Caco-2 (cell line): ENCODE measurements at places on chromosomes 16 and 17.

DNA sequence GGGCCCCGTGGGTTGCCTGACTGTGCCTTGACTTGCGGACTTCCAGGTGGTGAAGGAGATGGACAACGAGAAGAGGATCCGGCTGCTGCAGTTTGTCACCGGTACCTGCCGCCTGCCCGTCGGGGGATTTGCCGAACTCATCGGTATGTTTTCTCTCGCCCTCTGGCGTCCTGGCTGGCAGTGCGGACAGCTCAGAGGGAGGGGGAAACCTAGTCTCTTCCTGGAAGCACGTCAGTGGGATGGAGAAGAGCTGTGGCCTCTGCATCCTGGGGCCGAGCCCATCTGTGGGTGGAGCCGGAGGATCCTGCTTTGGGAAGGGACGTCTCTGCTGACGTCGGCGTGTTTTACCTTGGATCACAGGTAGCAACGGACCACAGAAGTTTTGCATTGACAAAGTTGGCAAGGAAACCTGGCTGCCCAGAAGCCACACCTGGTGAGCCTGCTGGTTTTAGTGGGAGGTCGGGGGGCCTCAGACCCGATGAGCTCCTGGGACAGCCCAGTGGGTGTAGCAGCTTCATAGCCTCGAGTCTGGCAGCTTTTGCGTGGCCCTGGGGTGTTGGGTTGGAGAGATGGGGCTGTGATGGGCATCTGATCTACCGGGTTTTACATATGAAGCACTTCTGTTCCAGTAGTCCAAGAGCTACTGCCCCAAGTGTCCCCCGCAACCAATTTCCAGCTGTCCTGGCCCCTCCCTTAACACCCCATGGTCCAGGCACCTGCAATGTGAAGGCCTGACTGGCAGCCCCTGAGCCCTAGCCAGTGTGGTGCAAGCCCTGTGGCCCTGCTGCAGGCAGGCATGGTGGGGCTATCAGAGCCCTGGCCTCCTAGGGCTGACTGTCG lies 11.9 kb upstream of the CLEC18A start:
- no peak for DNase-seq

- DNase-seq, result no peak
Measured at GRCh38 chr17:57313097-57313835, 56.9 kb downstream of the MSI2 start.

GRCh38 chr17:10716218-10716617 lies 13.6 kb downstream of the TMEM220 start:
- no peak for DNase-seq

DNA sequence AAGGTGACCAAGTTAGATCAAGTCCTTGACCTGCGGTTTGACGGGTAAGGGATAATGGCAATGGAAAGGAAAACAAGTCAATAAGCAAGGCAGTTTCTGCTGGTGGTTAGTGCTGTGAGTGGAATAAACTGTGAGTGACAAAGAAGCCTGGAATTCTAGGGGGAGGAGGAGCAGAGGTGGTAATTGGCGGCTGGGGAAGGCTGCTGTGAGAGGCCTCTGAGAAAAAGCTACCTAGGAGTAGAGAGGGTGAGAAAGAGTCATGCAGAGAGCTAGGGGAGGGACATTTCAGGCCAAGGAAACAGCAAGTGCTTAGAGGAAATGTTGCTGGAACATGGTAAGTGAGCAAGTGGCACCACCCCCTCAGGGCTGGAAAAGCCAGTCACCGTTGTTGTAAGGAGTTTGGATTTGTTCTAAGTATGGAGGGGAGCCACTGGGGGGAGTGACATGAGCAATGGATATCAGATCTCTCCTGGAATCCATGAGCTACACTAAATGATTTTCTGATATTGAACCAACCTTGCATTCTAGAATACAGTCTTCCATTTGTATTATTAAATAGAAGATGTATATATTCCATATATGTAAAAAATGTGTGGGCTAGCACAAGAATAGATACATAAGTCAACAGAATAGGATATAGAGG lies 6.7 kb downstream of the NLRC3 start:
- DNase-seq, result no peak

GRCh38 chr16:84898447-84898846 lies 78.7 kb downstream of the CRISPLD2 start:
- no peak for DNase-seq

DNA sequence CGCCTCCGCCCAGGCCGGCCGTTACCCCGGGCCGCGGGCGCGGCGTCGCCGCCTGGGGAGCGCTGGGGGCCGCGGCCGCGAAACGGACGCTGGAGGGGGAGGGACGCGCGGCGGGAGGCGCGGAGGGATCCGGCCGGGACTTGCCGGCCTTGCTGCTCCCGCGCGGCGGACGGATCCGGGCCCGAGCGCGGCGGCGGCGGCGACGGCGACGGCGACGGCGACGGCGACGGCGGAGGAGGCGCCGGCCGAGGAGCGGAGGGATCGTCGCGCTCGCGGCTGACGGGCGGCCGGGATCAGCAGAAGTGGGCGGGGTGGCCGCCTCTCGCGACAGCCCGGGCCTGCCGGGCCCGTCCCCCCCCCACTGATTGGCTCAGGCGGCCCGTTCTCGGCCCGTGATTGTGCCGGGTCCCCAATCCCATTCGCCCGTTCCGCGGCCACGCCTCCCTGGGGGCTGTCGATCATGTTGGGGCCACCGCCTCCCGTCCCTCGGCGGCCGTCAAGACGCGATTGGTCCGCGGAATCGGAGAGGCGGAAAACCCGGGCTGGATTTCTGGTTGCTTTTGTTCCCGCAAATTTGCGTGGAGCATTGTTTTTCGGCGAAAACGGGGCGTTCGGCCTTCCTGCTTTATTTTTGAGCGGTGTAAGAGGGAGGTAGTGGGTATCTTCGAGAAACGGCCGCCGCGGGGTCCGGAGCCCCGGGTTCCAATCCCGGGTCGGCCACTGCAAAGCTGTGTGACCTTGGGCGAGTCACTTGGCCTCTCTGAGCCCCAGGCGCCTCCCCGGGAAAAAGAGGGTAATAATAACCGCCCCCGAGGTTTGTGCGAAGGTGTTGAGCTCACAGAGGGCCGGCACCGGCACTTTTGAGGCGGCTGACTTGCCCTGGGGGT lies at the start of gene ZCCHC14:
Gene ZCCHC14, minus strand, starts transcription at position 304 of the 887 bp plus-strand sequence. CDS start 786 bp downstream, outside the sequence.
- DNase-seq, result peak; percentile 99

DNA sequence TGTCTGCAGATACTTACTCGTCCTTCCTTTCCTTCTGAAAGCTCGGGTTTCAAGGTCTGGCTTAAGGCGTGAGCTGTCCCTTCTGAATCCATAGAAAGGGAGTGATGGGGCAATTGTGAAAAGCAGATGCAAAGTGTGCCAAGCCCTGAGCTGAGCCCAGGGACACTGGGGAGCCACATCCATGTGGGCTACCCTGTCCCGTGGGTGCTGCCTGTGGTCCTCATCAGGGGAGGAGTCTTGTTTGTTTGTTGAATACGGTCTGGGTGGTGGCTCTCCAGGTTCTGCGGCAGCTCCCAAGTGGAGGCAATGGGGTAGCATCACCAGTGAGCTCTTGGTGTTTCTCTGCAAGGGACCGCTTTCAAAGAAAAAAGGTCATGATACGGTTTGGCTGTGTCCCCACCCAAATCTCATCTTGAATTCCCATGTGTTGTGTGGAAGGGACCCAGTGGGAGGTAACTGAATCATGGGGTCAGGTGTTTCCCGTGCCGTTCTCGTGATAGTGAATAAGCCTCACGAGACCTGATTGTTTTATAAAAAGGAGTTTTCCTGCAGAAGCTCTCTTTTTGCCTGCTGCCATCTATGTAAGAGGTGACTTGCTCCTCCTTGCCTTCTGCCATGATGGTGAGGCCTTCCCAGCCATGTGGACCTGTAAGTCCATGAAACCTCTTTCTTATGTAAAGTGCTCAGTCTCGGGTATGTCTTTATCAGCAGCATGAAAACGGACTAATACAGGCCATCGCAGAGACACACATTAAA lies 1.0 kb upstream of the ALG1 start:
- DNase-seq, result no peak

DNA sequence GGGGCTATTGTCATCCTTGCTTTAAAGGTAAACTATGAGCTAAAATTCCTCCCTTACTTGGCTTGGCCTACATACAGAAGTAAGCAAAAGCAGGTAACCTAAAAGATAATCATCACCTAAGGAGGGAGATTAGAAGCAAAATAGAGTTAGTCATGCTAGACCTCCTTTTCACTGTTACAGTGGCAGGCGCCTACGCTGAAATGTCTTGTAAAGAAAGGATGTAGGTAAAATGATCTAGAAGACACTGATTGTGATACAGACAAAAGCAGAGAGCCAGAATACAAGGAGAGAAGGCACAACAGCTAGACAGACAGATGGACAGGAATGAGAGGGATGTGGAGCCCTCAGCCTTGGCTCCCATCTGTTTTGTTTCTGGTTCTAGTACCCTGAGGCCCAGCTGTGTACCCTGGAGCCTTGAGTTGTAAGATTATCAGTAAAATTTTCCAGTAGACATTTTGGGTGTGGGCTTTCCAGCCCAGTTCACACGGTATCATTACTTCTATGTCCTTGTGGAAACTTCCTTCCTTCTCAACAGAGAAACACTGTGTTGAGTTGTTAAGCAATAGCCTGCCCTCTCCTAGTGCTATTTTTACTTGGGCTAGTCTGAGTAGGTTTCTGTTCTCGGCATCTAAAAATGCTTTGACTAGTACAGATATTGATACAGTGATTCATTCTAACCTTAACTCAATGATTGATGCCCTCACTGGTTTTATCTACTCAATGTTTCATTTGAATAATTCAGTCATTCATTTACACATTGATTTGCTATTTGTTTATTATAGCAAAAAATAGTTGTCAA lies 7.7 kb upstream of the C16orf78 start:
- no peak for DNase-seq

- DNase-seq, result no peak
Measured at GRCh38 chr17:3573246-3574100, 15.9 kb upstream of the TRPV3 start.

GRCh38 chr17:74182041-74182723 lies 21.3 kb upstream of the RPL38 start:
- DNase-seq, result no peak

DNA sequence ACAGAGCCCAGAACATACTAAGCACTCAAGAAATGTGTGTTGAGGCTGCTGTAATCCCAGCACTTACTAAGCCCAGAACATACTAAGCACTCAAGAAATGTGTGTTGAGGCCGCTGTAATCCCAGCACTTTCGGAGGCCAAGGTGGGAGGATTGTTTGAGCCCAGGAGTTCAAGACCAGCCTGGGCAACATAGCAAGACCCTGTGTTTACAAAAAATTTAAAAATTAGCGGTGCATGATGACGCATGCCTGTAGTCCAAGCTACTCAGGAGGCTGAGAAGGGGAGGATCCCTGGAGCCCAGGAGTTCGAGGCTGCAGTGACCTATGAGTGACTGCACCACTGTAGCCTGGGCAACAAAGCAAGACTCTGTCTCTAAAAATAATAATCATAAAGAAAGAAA lies 6.7 kb upstream of the ZDHHC1 start:
- DNase-seq, result no peak

- DNase-seq, result peak; percentile 4
Measured at GRCh38 chr16:19304750-19305149, 19.2 kb downstream of the CLEC19A start.

- no peak for DNase-seq
Measured at GRCh38 chr16:60438894-60439293, 1597.3 kb downstream of the CDH8 start.

DNA sequence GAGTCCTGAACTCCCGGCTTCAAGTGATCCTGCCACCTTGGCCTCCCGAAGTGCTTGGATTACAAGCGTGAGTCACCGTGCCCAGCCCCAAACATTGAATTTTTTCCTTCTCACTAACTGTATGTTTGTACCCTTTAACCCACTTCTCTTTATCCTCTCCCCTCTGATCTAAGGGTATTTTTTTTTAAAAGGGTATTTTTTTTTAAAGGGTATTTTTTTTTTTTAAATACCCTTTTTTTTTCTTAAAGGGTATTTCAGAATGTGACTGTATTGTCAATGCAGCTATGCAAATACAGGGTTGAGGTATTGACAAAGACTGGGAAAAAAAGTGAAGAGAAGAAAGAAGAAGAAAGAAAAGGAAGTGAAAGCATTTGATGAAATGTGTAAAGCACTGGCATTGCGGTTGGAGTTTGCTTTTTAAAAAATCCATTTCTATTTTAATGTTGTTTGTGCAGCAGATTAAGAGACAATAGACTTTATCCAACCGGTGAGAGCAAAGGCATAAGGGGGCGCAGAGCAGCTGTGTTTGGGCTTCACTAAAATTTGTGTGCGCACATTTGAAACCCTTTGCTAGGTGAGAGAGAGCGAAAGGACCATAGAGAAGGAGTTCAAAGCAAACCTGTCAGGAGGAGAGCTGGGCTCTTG lies 42.4 kb downstream of the SYT17 start:
- DNase-seq, result no peak

GRCh38 chr17:37849617-37849972 lies 74.6 kb upstream of the TBC1D3K start:
- DNase-seq, result no peak

GRCh38 chr16:24685539-24686432 lies 43.7 kb upstream of the TNRC6A start:
- peak; percentile 76 for DNase-seq

DNA sequence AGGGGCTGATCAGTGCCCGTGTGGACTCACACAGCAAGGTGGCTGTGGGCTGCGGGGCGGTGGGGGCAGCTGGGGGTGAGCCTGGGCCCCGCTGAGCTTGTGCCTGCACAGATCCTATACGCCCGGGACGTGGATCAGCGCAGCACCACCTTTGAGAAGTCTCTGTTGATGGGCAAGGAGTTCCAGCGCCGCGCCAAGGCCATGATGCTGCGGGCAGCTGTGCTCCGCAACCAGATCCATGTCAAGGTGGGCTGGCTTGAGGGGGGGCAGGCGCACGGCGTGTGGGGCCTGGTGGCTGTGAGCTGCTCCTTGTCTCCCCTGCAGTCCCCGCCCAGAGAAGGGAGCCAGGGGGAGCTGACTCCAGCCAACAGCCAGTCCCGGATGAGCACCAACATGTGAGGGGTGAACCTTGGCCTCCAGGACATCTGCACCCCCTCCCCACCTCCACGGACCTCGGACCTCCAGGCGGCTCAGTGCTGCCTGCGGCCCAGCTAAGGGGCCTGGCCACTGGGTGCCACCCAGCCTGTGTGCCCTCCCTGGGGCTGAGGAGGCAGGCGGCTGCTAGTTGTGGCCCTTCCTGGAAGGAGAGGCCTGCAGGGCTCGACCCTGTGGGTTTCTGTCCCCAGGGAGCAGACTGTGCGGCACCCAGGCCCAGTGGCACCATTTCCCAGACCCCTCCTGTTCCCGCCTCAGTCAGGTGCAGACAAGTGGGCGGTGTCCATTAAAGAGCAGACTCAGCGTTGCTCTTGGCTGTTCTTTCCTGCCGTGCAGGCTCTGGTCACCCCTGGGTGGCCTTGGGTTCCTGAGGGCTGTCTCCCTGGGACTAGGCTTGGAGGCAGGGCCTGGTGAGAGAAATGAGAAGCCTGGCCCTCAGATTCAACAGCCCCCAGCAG lies 5.3 kb downstream of the GPS1 start:
- no peak for DNase-seq

GRCh38 chr17:20202141-20202621 lies 193.0 kb downstream of the SPECC1 start:
- no peak for DNase-seq

- DNase-seq, result no peak
Measured at GRCh38 chr17:83155128-83156121, 76.0 kb downstream of the METRNL start.

GRCh38 chr17:82871056-82871775 lies 31.4 kb upstream of the ZNF750 start:
- DNase-seq, result peak; percentile 38

GRCh38 chr16:26742040-26742439 lies 324.7 kb upstream of the C16orf82 start:
- no peak for DNase-seq

GRCh38 chr16:27879601-27880247 lies 183.8 kb downstream of the GSG1L start:
- no peak for DNase-seq
